Astrocyte of the cerebellum (primary cell): ENCODE measurements at places on chromosomes 11 and 22.
A peak's percentile ranks its signal among the peaks of the same experiment; 100 is the strongest.

DNA sequence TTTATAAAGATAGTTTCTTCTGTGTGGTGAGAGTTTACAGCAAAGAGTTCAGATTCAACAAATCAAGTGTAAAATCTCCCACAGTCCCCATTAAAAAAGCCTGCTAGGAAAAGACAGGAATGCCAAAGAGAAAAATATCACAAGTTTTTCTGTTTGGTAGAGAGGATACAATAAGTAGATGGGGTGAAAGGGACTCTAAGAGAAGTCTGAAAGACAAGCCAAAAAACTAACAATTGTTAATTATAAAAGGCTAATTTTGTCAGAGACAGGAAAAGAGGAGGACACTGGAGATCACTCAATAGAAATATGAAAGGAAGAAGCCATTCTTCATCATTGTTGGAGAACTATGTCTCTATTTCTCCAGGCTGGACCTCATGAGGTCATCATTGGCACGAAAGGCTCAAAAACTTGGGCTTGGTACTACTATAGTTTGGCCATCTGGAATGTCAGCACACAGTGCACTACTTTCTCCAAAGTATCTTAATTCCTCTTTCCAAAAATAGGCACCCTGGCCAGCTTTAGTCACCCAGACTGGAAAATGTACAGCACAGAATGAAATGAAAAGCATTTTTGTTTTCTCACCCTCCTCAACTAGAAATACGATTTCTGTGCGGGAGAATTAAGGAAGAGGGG lies 531 bp upstream of the SOX6 start:
- peak; percentile 12 for DNase-seq

DNA sequence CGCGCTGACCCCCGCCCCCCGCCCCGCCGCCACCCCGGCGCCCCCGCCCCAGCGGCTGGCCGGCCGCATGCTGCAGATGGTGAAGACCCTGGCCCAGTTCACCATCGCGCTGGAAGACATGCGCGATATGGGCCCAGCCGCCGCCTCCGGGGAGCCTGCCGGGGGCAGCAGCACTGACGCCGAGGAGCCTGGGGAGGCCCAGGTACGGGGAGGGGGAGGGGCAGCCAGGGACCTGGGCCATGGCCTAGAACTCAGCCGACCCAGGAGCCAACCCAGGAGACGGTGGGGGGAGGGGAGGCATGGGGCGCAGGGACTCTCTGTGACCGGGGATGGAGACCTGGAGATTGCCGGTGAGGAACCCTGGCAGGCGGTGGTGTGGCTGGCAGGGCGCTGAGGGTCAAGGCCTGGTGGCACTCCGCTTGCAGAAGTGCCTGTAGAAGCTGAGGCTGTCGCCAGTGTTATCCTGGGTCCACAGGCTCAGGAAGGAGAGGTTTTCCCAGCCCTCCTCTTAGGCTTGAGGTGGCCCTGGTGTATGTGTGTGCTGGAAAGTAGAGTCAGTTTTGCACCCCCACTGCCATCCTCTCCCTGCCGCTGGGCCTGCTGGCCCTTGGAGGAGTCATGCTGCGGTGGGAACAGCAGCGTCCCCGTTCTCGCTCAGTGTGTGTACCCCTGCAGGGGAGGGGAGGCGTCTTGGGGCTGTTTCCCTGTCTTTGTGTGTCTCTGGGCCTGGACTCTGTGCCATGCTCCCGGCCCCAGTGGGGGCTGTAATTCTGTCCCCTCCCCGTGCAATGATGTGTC lies 32.9 kb upstream of the RELT start:
- no peak for DNase-seq

DNA sequence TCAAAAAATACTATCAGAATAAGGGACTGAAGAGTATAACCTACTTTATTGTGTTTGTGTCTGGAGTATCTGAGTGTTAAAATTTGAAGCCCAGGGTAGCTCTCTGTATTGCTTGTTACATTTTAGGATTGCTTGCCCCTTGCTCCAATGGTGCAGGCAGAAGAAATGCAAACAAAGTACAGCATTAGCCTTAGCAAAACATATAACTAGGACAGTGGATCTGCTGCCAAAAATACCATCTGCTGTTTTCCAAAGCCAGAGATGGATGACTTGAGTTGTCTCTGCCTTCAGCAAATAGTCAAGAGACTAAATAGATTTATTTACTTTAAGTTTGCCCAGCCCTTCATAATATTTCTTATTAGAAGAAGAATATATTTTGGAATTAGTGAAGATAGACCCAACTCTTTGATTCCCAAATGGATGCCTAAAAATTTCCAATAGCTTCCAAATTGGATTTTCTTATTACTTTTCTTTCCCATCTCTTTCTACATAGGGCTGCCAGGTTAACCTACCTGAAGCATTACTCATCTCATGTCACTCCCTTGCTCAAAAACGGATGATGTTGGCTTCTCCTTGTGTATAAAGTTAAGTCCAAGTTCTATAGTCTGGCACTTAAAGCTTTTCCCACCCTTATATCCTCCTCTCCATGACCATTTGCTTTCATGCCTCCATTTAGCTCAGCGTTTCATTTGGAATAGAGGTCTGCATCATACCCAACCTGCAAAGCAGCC lies 66.3 kb downstream of the LDLRAD3 start:
- DNase-seq, result no peak

DNA sequence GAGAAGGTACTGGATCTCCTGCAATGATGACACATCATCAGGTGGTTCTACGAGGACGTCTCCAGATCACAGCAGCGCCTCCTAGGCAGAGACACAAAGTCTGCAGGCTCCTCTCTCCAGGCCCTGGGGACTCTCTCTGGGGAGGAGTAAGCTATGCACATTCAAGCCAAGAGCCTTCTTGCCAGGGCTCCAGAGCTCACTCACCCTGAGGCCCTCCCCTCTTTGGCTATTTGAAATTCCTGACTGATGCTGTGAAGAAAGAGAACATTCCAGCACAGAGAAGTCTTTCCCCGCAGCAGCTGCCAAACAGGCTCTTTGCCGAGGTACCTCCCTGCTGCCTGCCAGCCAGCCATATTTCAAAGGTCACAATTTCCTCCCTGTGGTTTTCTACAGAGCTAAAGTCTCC lies 204.9 kb downstream of the CSNK2A3 start:
- DNase-seq, result peak; percentile 73

- no peak for DNase-seq
Observed at GRCh38 chr11:121807051-121807450, 309.0 kb downstream of the BLID start.

- DNase-seq, result peak; percentile 98
Observed at GRCh38 chr22:18001040-18001893, 23.1 kb downstream of the MICAL3 start.

GRCh38 chr11:120517390-120517761 lies 5.8 kb downstream of the GRIK4 start:
- no peak for DNase-seq

DNA sequence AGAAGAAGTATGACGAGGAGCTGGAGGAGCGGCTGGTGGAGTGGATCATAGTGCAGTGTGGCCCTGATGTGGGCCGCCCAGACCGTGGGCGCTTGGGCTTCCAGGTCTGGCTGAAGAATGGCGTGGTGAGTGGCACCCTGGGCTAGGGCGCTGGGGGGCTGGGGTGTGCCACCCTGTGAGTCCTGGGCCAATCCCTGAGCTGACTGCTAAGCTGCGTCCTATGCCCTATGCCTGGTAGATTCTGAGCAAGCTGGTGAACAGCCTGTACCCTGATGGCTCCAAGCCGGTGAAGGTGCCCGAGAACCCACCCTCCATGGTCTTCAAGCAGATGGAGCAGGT lies 3.9 kb downstream of the TAGLN start:
- no peak for DNase-seq

DNA sequence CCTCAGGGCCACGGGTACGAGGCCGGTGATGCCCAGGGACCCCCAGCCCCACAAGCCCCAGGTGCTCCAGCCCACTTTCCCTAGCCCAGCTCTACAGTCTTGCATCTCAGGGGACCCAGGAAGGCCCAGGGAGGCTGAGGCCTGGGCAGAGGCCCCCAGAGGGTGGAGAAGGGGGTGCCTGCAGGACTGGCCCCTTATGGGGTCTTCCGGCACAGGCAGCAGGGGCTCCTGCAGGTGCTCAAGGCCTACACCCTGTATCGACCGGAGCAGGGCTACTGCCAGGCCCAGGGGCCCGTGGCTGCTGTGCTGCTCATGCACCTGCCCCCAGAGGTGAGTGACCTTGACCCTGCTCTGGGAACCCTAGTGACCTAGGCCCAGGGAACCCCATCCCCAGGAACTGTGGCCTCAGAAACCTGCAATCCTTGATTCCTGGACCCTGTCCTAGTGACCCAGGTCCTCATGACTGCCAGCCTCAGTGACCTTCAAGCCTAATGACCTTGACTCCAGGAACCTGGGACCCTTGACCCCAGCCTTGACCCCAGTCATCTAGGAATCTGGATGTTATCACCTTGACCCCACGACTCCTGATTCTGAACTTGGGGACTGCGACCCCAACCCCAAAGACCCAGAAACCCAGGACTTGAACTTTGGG lies 1.9 kb downstream of the TBC1D10C start:
- no peak for DNase-seq

DNA sequence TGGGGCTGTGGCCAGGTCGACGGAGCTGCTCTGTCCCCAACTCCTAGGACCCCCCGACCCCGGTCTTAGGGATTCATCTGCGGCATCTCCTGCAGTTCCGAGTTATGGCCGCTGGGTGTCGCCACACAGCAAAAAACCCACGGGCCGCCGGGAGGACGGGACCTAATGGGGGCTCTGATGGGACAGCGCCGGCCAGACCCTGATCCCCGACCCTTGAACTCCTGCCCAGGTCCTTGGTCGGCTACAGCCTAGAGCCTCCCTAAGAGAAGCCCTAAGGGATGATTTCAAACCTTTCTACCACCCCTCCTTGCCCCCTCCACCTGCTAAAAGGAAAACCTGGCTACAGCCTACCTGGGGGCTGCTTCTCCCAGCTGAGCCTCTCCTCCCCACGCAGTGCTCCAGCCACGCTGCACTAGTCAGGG lies 30.8 kb upstream of the LRRC10B start:
- no peak for DNase-seq

GRCh38 chr11:115087791-115088190 lies 409.5 kb downstream of the NXPE2 start:
- DNase-seq, result no peak

- DNase-seq, result no peak
Observed at GRCh38 chr11:17649696-17650095, 69.7 kb upstream of the MYOD1 start.

GRCh38 chr11:33668951-33669596 lies 31.6 kb downstream of the C11orf91 start:
- DNase-seq, result no peak

DNA sequence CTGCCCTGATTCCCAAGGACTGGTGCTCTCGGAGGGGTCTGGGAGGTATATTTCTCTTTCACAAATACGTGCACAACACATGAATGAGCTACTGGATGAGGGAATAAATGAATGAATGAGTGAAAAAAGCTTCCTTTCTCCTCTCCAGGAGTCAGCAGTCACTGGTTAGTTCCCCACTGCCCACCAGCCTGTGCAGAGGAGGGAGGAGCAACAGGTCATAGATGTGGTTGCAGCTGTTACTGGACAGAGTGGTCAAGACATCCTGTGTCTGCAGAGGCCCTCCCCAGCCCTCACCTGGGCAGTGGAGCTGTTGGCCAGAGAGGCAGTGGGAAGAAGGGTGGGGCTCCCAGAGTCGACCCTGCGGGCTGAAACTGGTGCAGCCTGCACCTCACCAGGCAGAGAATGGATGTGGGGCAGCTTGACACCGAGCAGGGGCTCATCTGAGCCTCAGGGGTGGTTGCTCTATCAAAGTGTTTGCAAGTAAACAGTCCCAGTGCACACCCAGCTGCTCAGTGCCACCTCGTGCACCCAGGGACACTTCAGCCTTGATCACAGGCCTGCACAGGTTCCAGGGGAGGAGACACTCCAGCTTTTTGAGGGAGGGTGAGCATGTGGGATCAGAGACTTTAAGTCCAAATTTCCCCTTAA lies 1.4 kb upstream of the VPREB1 start:
- no peak for DNase-seq

- DNase-seq, result no peak
Observed at GRCh38 chr11:7484645-7485044, 661 bp upstream of the OLFML1 start.

DNA sequence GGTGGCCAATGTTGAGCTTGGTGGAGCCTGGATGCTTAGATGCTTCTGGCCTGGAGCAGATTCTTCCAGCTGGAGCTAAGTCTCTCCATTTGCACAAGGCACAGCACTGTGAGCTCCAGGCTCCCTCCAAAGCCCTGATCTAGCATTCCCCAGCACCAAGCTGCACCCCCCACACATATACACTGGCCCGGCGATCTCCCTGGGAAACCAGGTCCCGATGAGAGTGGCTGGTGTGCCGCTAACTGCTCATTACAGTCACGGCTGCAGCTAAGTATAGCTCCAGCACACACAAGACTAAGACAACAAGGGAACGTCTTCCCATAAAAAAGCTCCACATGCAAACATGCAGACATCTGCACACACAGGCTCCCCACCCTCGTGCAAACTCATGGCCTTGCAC lies 17.6 kb downstream of the KCNC1 start:
- DNase-seq, result no peak

DNA sequence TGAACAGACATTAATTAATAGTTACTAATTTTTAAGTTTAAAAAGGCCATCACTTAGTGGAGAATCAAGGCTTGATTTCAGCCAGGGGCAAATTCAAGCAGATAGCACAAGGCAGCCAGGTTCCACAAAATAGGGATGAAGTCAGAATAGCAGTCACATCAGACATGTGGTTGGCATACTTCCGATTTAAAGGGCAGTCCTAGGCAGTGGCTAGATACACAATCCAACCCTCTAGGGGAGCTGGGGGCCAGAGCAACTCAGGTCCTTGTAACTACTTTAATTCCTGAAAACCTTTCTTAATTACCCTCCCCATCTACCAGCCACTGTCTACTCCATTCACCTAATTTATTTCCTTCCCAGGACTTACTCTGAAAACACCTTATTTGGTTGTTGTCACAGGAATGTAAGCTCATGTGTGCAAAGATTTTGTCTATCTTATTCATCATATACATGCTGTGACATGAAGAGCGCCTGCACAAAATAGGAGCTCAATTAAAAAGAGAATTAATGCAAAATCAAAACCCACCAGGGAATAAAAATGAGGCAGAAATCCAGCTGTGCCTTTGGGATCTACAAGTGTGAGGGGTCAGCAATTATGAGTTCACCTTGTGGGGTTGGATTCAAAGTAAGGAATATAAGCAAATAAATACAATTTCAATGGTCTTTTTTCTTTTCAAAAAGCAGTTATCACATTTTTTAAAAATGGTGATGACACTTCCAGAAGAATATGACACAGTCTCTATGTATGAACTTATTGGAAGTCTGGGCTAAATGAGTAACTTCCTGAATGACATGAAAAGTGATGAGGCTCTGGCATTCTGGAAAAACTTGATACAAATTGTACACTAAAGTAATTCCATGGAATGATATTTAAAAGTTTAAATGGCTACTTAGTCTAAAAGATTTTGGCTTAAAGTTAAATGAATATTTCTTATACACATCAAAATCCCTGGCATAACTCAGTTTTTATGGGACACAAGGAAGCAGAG lies 53.8 kb downstream of the COPB1 start:
- no peak for DNase-seq

- DNase-seq, result no peak
Observed at GRCh38 chr22:23166841-23167616, 13.3 kb upstream of the BCR start.

DNA sequence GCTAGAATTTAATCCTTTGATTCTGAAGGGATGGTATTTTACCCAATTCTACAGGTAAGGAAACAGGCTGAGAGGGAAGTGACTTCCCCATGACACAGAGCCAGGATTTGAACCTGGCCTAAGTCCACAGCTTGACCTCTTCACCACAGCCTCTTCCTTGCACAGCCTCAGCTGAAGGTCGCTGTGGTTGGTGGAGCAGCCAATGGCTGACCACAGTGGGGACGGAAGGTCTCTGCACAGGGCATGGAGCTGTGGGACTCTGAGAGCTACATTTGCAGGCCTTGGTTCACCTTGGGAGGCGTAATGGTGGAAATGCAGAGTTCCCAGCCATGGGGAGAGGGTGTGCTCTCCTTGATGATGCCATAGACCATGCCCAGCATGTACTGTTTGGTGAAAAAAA lies 295.0 kb downstream of the DDX10 start:
- DNase-seq, result no peak
